ENCODE measurements at places on chromosomes 6 and 20. TPM values are rescaled to one million over a fixed set of nuclear protein-coding genes. Genes with fewer than 3 reads are reported as not detected.

Gene MAP7
- total RNA-seq = 0.66 TPM

Gene FOXS1
- total RNA-seq = not detected

Gene DLGAP4
- total RNA-seq = 20.0 TPM

Gene LY6G6C
- not detected for total RNA-seq

Gene FNDC11
- 1.9 TPM for total RNA-seq

Gene VWA7
- total RNA-seq = 0.11 TPM

Gene TINAG
- not detected for total RNA-seq

Gene MYLK4
- 0.66 TPM for total RNA-seq

Gene NKX2-2
- not detected for total RNA-seq

Gene ATAT1
- total RNA-seq = 2.6 TPM

Gene THBD
- total RNA-seq = 139 TPM

Gene DDX43
- total RNA-seq = 0.14 TPM

Gene NMBR
- 0.11 TPM for total RNA-seq

Gene NRSN1
- not detected for total RNA-seq

Gene CGAS
- total RNA-seq = 4.8 TPM

Gene SEL1L2
- not detected for total RNA-seq

Gene MOG
- total RNA-seq = not detected

Gene HLA-DPB1
- 10.3 TPM for total RNA-seq

Gene C6orf163
- total RNA-seq = 0.56 TPM

Gene SRMS
- not detected for total RNA-seq

Gene PRDM13
- not detected for total RNA-seq

Gene DOK5
- 20.3 TPM for total RNA-seq

Gene FUCA2
- total RNA-seq = 36.5 TPM

Gene EBF4
- total RNA-seq = 1.8 TPM

Gene GSTA2
- not detected for total RNA-seq

Gene MAK
- under 0.01 TPM for total RNA-seq

Gene PRDM1
- total RNA-seq = 1.5 TPM

Gene CDH22
- not detected for total RNA-seq

Gene TCF15
- total RNA-seq = 0.07 TPM

Gene ADTRP
- 13.2 TPM for total RNA-seq

Gene OOEP
- not detected for total RNA-seq

Gene KCTD20
- 81.6 TPM for total RNA-seq

Gene SCAF8
- total RNA-seq = 19.5 TPM

Gene ANGPT4
- total RNA-seq = not detected

Data from pulmonary artery endothelial cell (primary cell).